ENCODE measurements at places on chromosomes 12 and 14.

GRCh38 chr12:22477166-22477893 is 67.0 kb downstream of the C2CD5 start:
- no peak for DNase-seq

DNA sequence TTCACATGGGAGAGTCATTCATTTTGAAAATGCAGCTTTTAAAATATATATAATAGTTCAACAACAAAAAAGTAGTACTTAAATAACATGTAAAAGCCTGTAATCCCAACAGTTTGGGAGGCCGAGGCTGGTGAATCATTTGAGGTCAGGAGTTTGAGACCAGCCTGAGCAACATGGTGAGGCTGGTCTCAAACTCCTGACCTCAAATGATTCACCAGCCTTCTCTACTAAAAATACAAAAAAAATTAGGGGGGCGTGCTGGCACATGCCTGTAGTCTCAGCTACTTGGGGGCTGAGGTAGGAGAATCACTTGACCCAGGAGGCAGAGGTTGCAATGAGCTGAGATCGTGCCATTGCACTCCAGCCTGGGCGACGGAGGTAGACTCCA is 256.3 kb upstream of the RGS6 start:
- DNase-seq: no peak

GRCh38 chr12:126343321-126343720 is 1278.1 kb downstream of the AACS start:
- no peak for DNase-seq

DNA sequence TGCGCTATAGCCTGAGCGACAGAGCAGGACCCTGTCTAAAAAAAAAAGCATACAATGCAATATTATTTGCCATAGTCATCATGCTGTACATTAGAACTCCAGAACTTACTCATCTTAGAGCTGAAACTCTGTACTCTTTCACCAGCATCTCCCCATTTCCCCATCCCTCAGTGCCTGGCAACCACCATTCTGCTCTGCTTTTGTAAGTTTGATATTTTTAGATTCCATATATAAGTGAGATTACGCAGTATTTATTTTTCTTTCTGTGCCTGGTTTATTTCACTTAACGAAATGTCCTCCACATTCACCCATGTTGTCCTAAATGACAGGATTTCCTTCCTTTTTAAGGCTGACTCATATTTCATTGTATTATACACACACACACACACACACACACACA is 121.8 kb downstream of the BBS10 start:
- no peak for DNase-seq

DNA sequence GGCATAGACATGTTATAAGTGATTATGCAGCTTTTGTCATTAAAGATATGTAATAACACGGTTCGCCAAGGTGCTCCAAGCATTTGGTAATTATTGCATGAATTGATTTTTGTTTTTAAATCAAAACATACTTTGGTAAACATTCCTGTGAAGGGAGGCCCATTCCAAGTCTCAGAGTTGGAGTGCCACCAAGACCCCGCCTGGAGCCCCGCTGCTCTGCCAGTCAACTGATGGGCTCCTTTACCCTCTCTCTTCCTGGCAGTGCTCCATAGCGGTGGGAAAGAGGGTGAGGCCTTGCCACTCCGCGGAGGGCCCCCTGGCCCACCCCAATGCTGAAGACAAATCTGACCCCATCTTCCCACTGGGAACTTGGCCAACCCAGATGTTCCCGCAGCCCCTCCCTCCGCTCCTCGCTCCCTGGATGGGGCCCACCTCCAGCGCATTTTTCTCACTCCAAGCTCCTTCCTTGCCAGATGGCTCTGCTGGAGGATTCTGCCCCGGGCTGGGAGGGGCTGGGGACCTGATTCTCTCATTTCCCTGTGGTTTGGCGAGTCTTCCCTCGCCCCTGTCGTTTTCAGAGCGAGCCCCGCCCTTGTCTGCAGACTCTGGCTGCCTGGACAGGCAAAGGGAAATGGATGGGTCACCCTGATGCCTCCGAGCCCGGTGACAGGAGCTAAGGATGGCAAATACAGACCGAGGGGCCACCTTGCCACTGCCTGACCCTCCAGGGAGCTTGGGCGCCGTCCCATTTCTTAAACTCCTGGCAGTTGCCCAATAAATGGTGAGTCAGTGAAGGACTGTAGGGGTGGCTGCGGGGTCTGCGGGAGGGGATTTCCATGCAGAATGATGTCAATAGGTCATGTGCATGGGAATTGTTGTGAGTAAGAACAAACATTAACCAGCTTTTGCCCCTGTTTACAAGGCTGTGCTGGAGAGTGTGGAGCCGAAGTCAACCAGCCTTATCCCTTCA is 9.2 kb upstream of the PAPLN start:
- DNase-seq: no peak

- no peak for DNase-seq
These were observed 636 bp upstream of the IFNG-AS1 start for GRCh38 chr12:67988601-67989021.

DNA sequence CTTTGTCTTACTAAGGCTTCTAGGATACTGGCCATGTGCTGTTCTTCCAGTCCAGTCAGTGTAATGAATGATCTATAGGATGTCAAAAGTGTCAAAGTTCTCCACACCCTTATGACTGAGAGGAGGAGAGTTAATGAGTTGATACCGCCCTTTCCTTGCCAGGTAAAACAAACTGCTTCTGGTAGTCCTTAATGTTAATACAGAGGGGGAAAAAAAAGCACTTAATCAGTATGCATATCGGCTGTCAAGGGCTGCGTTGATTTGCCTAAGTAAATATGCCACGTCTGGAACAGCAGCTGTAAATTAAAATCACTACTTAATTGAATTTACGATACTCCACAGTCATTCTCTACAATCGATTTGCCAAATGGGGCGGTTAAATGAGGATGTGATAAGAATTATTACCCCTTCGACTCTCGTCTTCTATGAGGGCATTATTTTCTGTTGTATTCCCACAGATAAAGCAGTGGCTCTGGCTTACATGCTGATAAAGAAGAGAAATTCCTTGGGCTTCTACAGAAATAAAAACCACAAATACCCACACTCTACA is 416.0 kb downstream of the KCNH5 start:
- DNase-seq: no peak

DNA sequence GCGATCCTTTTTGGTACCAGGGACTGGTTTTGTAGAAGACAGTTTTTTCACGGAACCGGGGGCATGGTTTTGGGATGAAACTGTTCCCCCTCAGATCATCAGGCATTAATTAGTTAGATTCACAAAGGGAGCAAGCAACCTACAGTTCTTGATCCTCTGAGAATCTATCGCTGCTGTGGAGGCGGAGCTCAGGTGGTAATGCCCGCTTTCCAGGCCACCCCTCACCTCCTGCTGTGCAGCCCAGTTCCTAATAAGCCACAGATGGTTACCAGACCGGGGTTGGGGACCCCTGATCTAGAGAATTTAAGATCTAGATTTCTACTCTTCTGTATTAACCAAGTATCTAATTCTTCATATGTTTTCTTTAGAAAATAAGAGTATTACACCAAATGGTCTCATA is 4.8 kb downstream of the ARHGAP5 start:
- no peak for DNase-seq

GRCh38 chr14:43308421-43309110 is 1198.5 kb downstream of the FSCB start:
- DNase-seq: no peak

Data from activated CD8-positive, alpha-beta memory T cell treated with anti-CD3 and anti-CD28 coated beads for 4 hours (primary cell).